ENCODE measurements at places on chromosomes 12 and 14.

- peak; percentile 17 for DNase-seq
These were observed 125.0 kb upstream of the FUT8 start for GRCh38 chr14:65287264-65288131.

GRCh38 chr14:82796086-82796485 lies 1262.4 kb upstream of the SEL1L start:
- DNase-seq, result no peak

- no peak for DNase-seq
These were observed 22.6 kb downstream of the DERA start for GRCh38 chr12:15933751-15934150.

DNA sequence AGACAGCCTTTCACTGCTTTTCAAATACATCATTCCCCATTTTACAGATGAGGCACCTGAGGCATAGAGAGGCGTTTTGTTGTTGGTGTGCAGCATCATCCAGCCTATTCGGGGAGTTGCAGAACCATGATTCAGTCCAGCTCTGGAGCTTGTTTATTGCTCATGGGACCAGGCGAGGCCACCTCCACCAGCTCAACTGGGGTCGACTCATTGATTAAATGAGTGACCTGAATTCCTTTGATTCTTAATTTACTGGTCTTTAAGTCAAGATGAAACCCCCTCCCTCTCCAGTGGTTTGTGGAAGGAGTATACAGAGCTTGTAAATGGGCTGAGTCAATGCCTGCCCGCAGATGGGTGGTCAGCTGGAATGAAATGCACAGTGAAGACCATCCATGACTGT lies 161.9 kb downstream of the CHST11 start:
- DNase-seq, result no peak

GRCh38 chr14:28012629-28013415 lies 753.8 kb upstream of the FOXG1 start:
- no peak for DNase-seq

- no peak for DNase-seq
These were observed 191.7 kb downstream of the ALG10B start for GRCh38 chr12:38508246-38508645.

DNA sequence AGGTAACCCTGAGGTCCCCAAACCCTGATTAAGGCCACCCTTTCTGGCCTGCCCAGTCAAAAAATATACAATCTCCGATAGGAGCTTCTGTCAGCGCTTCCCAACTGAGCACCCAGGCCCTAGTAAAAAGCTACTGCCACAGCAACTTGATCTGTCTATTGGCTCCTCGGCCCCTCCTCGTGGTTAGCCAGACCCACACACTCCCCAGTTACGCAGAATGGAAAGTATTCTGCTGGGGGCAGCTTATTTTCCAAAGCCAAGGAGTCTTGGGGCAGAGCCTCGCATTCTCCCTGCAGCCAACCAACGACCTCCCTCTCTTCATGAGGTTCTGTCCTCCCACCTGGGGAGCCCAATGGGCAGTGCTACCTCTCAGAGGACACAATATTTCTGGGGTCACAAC lies 32.1 kb downstream of the FMNL3 start:
- no peak for DNase-seq

GRCh38 chr12:52024845-52025230 lies 18.1 kb downstream of the TAMALIN start:
- no peak for DNase-seq

DNA sequence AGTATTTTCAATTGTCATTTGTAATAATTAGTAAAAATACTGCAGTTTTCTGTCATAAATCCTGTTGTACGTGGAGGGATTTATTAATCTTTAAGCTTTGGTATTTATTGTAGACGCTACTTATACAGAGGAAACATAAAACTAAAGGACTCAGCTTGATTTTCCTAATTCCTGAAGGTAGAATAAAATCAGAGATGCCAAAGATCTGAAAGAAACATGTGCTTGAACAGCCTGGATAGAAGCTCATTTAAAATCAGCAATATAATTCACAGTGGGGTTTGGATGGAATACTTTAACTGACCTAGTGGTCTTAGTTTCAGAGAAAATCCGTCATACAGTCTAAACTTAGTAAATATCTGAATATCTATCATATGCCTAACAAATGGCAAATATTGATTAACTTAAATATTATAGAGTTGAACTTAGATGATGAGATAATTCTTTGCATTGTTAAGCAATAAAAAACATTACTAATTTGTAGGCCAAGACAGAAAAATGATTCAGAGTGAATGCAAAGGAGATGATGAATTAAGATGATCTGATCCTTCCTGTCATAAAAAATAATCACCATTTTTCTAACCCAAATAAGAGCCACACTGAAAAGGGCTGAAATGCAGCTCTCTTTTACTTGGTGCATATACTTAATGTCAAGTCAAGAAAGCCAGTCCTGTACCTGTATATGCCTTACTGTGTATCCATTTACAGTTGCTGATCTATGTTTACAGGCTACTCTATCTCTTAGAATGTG lies 397.1 kb upstream of the DCN start:
- no peak for DNase-seq

DNA sequence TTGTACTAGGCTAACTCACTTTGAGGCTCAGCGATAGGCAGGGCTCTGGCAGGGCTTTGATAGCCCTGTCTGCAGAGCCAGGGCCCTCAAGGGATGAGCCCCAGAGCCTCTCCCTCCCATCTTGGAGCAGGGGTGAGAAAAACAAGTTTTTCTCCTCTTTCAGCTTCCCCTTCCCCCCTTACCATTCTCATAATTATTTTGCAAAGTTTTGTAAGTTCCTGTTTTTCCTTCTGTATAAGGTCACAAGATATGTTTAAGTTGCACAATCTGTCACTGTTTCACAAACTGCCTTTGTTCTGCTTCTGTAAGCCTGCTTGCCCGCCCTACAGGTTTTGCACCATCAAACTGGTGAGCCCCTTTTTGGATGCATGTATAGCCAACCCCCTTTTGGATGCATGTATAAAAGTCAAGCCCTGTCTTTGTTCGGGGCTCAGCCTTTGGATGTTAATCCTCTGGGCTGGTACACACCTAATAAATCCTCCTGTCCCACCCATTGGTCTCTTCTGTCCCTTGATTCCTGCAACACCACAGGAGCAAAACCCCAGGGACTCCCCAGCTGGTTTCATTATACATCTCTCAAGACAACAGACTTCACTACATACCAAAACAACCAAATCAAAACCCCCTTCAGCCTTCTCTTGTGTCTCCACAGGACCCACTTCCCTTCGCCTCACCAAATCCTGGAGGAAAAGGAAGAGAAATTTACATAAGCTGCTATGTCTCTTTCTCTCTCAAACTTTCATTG lies 52.5 kb upstream of the RESF1 start:
- DNase-seq, result no peak

- DNase-seq, result no peak
These were observed 16.6 kb upstream of the FBXO34 start for GRCh38 chr14:55254581-55254980.

DNA sequence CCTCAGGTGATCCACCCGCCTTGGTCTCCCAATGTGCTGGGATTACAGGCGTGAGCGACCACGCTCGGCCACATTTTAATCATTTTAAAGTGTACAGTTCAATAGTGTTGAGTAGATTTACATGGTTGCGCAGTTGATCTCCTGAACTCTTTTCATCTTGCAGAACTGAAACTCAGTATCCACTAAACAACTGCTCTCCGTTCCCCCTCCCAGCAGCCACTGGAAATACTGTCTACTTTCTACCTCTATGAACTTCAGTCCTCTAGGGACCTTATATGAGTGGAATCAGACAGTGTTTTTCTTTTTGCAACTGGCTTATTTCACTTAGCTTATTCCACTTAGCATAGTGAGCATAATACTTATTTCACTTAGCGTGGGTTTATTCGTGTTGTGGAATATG lies 53.7 kb downstream of the KCTD10 start:
- no peak for DNase-seq

GRCh38 chr12:118055144-118055557 lies 5.8 kb downstream of the WSB2 start:
- peak; percentile 20 for DNase-seq

GRCh38 chr14:42214981-42215491 lies 608.4 kb downstream of the LRFN5 start:
- no peak for DNase-seq

DNA sequence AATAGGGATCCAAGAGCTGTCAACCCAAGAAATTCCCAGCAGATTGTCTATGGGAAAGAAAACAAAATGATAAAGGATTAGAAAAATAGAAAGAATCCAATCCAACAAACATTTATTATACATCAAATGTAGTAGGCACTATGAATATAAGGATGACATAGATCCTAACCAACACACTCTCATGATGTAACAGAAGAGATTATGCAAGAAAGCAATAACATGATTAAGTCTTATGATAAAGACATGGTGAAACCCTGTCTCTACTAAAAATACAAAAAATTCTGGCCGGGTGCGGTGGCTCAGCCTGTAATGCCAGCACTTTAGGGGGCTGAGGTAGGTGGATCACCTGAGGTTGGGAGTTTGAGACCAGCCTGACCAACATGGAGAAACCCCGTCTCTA lies 2.7 kb downstream of the MED6 start:
- DNase-seq, result no peak

- DNase-seq, result no peak
These were observed 62.6 kb downstream of the TSPAN9 start for GRCh38 chr12:3139760-3140159.

DNA sequence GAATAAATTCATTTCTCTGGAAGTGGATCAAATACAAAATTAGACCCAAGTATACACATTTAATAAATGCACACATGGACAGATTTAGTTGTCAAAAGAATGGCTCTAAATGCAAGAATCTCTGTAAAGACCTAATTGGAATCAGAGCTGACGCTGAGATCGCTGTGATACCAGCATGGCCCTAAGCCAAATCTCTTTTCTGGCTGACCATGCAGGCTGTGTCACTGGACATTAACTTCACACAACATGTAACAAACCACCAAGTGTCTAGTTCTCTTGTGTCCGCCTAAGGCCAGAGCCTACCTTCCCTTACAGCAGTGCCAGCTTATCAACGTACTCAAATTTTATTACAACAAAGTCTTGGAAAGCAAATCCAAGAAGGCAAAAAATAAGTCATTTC lies 127.5 kb downstream of the MED13L start:
- no peak for DNase-seq

GRCh38 chr12:115998794-115999478 lies 278.6 kb downstream of the MED13L start:
- no peak for DNase-seq

GRCh38 chr12:25550186-25550585 lies 2.9 kb downstream of the LMNTD1 start:
- DNase-seq, result no peak

- DNase-seq, result no peak
These were observed 84.7 kb downstream of the HECTD1 start for GRCh38 chr14:31122921-31123320.

- DNase-seq, result no peak
These were observed 62.1 kb downstream of the SPTB start for GRCh38 chr14:64817631-64818030.

GRCh38 chr14:50063876-50064420 lies 52.4 kb downstream of the VCPKMT start:
- no peak for DNase-seq

DNA sequence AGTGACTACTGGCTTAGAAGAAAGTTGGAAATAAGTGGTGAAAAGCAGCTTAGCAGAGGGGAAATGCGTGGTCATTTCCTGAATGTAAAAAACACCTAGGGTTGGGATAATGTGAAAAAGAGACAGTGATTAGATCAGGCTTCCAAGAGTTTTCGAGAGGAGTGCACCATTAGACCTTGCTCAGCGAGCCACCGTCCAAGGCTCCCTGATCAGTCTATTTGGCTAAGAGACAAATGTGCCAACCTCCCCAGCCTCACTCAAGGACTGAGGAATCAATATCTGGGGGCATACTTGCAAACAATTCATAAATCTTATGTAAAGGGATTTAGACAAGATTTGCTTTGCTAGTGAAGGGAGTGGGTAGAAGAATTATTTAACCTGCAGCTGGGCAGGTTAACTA lies 594.5 kb downstream of the NRXN3 start:
- no peak for DNase-seq

GRCh38 chr14:21015312-21015711 lies 9.5 kb downstream of the NDRG2 start:
- no peak for DNase-seq

GRCh38 chr12:132046561-132046960 lies 96.8 kb downstream of the EP400 start:
- DNase-seq, result no peak
